Stimulated activated CD4-positive, alpha-beta T cell treated with anti-CD3 and anti-CD28 coated beads, TNF-alpha, amount 100 ng/mL, for 4 hours (primary cell): ENCODE measurements at places on chromosomes 7 and 10.

DNA sequence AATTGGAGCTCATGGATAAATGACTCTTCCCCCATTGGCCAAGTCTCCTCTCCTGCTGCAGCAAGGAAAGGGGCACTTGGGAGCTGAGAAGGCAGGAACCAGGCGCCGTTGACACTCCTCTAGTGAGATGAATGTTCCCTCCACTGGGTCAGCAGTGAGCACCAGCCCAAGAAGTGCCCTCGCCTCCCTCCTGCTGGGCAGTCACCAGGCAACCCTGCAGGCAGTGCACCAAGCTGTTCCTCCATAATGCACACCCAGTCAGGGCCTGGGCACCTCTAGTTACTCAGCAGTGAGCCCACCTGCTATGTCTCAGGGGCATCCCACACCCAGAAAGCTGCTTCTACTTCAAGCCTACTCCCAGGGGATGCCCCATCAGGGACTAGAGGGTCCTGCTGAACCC lies 84.3 kb downstream of the KCNMA1 start:
- DNase-seq = no peak

GRCh38 chr10:73850863-73851461 lies 23.4 kb downstream of the CAMK2G start:
- no peak for DNase-seq

- DNase-seq = no peak
These were observed 24.1 kb downstream of the CYP17A1 start for GRCh38 chr10:102813017-102813541.

- DNase-seq = no peak
These were observed 167.7 kb upstream of the KCTD7 start for GRCh38 chr7:66460921-66461361.

DNA sequence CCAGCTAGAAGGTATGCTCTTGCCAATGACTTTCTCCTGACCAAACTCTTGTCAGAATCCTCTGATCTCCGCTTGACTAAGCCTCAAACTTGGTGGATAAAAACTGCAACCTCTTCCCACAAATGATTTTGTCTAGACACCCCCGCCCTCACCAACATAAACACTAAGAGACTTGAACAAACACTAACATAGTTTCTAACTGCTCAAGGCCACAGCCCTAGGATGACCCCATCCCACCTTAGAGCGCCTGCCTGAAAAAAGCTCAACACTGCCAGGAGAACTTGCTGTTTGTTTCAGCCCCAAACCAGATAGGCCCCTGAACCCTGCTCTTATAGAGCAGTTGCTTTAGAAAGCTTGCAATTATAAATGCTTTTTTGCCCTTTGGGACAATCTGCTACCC lies 71.8 kb downstream of the LRRN3 start:
- DNase-seq = no peak

- DNase-seq = no peak
These were observed 178.7 kb downstream of the KLF6 start for GRCh38 chr10:3606309-3606708.

- DNase-seq = no peak
These were observed 31.4 kb upstream of the CREB3L2 start for GRCh38 chr7:138033241-138033640.

DNA sequence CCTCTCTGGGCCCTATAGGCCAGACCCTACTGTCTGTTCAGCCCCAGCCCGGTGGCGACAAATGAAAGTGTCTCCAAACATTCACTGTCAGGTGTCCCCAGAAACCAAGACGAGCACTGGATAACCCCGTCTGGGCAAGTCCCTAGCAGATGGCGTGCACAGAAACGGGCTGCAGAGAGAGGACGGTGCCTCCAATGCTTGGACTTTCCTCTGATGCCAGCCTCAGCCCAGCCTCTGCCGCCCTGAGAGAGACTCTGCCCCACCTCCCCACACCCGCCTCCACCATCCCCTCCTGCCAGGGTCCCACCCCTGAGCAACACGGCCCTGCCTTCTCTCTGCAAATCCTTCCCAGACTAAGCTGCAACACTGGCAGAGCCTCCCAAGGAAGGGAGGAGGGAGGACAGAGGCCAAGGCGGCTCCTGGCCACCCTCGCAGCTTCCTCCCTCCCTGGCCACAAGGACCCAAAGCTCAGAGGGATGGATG lies 7.4 kb upstream of the LFNG start:
- no peak for DNase-seq

DNA sequence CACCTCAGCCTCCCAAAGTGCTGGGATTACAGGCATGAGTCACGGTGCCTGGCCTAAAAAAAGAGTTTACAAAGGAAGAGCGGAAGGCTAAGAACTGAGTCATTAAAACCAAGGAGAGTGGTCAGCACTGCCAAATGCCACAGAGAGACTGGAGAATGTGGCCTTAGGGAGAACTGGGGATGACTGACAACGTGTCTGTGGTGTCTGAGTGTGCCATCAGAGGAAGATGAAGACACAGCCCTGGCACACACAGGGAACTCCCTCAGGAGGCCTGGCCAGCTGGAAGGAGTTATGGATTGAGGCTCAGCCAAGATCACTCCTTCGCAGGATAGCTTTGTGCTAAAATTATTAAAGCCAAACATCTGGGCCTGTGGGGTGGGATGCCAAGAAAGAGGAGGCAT lies 3.9 kb upstream of the INA start:
- DNase-seq = no peak

GRCh38 chr7:274266-274665 lies 15.7 kb upstream of the FOXL3 start:
- no peak for DNase-seq

DNA sequence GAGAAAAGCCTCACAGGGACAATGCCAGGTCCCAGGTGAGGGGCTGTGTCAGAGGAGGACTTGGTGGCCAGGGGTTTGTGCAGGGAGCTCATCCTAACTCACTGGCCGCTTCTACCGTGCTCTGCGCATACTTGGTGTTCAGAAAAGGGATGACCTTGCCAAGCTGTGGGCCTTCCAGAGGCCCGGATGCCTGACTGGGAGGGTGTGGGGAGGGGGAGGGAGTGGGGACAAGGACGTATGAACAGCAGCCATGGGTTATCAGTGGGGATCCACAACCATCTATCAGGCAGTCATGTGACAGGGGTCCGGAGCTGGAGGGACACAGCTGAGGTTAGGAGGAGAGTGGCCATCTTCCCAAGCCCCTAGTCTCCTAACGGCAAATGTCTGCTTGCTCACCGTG lies 6.2 kb downstream of the SFXN4 start:
- no peak for DNase-seq

DNA sequence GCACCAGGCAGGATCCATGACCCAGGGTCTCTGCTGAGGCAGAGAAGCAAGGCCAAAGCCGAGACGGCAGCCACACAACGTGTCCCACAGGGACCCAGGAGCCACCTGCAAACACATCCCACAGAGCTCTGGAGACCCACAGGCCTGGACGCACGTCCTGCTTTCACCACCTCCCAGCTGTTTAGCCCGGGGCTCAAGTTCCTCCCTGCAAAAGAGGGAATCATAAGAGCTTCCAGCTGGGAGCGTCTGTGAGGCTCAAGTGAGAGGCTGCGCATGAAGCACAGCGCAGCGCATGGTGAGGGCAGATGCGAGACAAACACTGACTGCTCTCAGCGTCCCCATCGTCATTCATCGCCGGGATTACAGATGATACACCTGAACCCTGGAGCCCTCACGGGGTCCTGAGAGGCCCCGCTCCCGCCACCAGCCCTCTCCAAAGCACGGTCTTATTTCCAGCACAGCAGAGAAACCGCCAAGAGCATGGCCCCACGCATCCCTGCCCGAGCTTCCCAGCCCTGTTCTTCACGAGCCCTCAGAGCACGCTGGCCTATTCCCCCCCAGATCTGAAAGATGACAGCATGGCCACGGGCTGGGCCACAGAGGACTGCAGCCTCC lies 88.7 kb downstream of the MAD1L1 start:
- no peak for DNase-seq

DNA sequence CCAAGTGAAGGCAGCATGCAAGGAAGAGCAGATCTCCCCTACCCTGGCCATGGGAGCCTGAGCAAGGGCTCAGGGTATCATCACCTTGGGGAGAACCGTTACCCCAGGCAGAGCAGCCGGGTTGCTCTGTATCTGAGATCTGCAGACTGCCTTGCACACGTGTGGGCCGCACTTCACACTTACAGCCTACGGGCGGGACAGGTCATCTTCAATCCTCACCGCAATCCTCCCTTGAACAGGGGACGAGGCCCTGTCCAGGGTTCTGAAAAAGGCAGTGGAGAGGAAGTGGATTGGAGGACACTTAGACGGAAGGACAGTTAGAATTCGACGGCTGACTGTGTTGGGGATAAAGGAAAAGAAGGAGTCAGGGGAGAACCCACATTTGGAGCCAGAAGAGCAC lies 51.4 kb downstream of the NPS start:
- DNase-seq = no peak

DNA sequence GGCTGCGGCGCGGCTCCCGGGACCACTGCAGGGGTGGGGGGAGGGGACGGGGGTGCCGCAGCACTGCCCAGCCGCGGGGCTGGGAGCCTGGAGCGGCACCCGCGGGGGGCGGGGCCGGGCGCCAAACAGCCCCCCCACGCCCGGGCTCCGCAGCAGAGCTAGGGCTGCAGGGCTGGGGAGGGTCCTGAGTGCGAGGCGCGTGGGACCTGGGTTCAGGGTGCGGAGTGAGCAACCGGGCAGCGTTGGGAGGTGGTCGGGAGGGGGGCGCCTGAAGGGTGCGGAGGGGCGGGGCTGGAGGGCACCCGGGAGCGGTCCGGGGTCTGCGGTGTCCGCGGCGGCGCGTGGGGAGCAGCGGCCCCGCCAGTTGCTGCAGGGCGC lies 528 bp downstream of the CAMK2G start:
- DNase-seq = no peak

GRCh38 chr10:113061054-113061430 lies 111.0 kb downstream of the TCF7L2 start:
- no peak for DNase-seq

- DNase-seq = peak; percentile 74
These were observed at the start of gene ARHGAP12 for GRCh38 chr10:31928549-31929260. ARHGAP12 (minus strand) TSS chr10:31928831; CDS start chr10:31908855, 19,976 bp downstream.

DNA sequence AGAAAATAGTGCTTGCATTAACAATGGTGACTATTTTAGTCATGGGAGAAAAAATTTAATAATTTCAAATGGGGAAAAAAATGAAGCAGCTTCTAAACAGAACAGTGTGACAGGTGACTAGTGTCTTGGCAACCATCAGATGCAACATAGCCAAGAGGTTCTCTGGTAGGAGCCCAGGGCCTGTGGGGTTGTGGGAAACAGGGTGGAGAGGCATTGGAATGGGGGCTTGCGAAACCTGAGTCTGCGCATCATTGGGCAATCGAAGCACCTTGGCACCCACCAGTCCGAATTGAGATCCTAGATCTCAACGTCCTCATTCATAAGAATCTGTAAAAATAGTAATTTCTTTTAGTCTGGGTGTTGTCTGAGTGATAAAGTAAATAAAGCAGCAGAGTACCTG lies 19.2 kb upstream of the PARD3 start:
- DNase-seq = no peak

DNA sequence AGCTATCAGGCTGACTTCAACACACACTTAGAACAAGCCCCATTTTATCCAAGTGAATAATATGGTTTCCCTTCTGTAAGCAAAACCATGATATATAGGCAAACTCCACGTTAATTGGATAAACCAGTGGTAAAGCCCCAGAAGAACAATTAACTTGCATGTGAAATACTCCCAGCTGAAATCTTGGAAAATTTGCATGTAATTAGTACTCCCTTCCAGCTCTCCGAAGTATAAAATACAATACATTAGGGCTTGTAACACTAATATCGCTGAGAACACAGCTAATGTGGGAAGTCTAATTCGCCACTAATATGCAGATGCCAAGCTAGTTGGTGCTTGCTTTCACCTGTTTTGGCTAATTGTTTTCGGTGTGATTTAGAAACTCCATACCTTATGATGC lies 859.0 kb upstream of the AUTS2 start:
- no peak for DNase-seq

DNA sequence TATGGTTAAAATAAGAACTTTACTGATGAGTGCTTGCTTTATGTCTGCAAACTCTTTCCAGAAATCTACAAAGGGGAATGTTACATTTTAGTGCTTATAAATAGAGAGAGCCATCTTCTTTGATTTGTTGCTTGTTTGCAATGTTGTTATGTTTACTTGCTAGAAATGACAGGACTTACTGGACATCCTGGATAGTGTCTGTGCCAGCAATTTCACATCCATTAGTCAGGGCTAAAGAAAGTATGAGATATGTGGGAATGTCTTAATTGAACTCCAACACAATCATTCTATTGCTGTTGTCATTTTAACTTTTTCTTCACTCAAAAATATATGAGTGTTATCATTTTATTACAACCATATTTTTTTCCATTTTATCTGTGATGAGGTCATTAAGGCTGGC lies 453.2 kb downstream of the TNS3 start:
- DNase-seq = no peak

GRCh38 chr7:34087892-34088891 lies 182.9 kb downstream of the BMPER start:
- no peak for DNase-seq

DNA sequence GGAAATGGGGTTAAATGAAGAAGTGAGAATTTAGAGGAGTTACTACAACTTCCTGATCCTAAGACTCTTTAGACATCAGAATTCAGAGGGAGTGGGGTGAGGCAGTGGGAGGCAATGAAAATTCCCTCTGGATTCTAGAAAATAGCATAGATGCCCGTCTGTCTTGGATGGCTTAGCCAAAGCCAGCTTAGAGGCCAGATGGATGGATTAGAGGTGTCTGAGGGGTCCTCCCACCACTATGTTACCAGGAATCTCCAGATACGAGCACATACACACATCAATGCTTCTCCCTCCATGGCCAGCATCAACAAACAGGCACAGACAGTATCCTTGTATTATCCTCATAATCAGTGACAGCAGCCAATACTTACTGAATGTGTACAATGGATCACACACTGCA lies 418.1 kb downstream of the PLXNA4 start:
- no peak for DNase-seq

- DNase-seq = peak; percentile 34
These were observed 98.5 kb upstream of the INSIG1 start for GRCh38 chr7:155198901-155199845.

DNA sequence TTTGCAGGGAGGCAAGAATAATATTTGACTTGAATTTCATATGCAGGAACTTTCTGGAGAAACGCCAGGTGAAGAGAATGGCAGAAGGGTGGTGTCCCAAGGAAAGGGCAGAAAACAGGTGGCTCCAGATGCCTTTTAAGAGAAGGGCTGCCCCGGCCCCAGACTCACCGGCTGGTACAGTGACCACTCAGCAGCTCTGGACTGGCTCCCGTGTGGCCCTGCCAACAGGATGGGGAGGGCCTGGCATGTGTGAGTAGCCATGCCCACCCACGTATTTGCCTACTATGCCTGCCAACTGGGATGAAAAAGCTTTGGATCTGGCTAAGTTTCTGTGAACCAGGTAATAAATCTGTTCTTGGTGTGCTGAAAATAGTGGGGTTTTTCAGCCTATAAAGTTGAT lies 159.5 kb downstream of the PRKAG2 start:
- no peak for DNase-seq

GRCh38 chr10:30463944-30464451 lies 30.0 kb downstream of the MAP3K8 start:
- no peak for DNase-seq

GRCh38 chr10:75024971-75025523 lies 86.4 kb upstream of the SAMD8 start:
- no peak for DNase-seq

- no peak for DNase-seq
These were observed 18.8 kb downstream of the CDC123 start for GRCh38 chr10:12214763-12215218.
